ENCODE measurements at places on chromosomes 6 and 20.

DNA sequence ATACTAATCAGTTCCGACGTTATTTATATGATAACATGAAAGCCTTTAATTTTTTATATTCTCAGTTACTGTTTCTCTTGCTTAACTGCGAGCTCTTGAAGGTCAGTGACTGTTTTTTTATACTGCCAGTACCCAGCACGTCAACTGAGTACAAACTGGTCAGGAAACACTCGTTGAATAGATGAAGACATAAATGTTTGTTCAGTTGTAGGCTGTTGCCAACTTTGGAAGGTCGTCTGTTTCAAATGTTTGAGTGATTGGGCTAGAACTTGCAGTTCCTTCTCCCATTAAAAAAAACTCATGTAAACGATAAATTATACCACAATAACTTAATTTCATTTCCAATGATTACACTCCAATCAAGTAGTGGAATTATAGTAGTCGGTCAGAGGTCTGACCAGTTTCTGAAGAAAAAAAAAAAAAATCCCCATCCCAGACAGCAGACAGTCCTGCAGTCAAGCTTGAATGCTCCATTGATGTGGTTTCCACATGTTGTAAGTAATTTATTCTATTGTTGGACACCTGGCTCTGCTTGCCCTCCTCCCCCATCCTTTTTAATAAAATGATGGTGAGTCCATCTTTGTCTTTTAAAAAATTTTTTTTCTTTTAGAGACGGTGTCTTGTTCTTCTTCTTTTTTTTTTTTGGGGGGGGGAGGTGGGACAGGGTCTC is 81.1 kb downstream of the SASH1 start:
- DNase-seq, result peak; percentile 4

GRCh38 chr20:63908008-63908682 is 13.2 kb downstream of the DNAJC5 start:
- DNase-seq, result no peak

DNA sequence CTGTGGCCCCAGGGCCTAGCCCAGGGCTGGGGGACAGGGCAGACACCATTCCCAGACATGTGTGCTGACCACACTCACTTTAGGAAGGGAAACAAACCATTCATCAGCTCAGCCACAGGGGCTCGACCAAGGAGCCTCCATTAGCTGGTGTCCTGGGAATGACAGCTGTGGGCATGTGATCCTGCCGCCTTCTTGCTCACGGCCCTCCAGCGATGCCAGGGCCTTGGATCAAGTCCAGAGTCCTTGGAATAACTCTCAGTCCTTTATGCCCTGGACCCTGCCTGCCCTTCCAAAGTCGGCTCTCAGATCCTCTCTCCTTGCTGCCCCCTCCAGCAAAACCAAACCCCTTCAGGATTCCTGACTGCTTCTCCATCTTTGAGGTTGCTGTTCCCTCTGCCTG is 165.0 kb upstream of the RNF24 start:
- no peak for DNase-seq

GRCh38 chr6:165636402-165637048 is 26.5 kb downstream of the PDE10A start:
- DNase-seq, result no peak

- peak; percentile 57 for DNase-seq
Measured at GRCh38 chr20:20199361-20200160, 147.2 kb downstream of the CFAP61 start.
